ENCODE measurements at places on chromosomes 3 and 15.

- peak; percentile 31 for DNase-seq
Observed at GRCh38 chr3:188133646-188134045, 20.3 kb upstream of the LPP start.

DNA sequence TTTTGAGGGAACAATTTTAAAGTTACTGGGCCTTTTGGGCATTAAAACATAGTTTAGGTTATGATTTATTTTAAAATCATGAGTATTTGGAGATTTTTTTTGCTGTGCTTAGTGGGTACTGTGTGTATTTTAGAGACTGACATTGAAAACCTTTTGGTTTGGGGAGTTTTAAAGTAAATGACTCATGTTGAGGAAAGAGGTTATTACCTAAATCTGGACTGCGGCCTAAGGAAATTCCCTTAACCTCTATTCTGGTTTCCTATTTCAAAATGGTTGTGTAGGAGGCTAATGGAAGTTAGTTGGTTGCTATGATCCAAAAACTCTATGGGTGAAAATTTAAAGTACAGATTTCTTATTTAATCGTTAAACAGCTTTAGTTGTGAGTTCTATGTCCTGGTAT lies 57.3 kb upstream of the DPH6 start:
- DNase-seq, result no peak

DNA sequence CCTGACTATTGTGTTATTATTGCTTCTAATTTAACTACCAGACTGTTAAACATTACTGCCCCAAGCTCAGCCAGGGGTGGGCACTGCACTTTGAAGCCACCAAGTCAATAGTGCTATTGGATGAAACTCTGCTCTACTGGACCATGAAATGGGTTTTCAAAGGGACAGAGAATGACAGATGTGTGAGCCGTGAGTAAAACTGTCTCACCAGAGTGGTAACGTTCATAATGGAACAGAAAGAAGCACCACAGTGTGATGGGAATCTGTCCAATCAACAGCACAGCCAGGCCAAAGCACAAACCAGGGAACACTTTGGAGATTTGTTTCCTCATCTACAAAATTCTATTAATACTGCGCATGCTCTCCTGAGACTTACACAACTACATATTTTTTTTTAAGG lies 171.8 kb upstream of the LPP start:
- no peak for DNase-seq

DNA sequence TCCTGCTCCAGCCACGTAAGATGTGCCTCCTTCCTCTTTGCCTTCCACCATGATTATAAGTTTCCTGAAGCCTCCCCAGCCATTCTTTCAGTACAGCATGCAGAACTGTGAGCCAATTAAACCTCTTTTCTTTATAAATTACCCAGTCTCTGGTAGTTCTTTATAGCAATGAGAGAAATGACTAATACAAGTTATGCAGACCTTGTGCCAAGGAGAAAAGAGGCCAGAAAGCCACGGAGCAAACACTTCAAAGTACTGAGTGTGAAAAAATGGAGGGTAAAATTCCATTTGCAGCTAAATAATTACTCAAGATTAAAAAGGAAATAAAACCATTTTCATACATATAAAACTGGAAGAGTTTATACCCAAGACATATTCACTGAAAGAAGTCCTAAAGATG lies 213.6 kb upstream of the LINGO1 start:
- DNase-seq, result no peak

DNA sequence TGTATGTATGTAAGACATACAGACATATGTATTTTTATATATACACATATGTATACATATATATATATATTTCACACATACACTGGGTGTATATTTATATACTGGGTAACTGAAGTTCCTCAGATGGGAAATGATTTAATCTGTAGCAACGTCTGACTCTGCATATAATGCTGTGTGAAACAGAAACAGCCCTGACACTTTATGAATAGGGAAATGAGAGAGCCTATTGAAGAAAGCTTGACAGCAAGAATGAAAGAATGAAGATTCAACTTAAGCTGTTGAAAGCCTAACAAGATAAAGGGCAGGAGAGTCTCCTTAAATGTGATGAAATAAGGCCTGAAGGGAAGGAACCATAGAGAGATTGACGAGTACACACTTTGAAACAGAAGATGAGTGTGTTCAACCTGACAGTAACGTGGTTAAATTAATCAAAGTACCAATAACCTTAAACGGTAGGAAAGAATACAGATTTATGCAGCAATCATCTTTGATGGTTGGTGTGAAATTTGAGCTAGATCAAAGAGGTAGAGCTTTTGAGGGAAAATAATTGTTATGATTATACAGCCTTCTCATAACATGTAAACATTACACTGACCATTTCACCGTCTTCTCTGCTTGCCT lies 169.9 kb downstream of the MECOM start:
- no peak for DNase-seq

DNA sequence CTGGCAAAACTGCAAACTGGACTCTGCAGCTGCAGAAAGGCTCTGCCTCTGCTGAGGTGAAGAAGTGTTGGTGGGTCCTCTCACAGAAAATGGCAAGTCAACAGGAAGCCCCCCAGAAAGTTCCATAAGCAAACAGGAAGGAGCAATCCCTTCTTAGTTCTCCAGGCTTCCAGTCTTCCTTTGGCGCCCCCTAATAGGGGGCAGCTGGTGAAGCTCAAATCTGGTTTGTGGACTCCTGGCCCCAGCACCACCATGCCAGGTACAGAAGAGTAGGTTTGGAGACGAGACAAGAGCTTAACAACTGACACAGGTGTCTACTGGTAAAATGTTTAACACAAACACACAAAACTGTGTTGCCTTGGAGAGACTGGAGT lies 35.5 kb downstream of the LEO1 start:
- no peak for DNase-seq

DNA sequence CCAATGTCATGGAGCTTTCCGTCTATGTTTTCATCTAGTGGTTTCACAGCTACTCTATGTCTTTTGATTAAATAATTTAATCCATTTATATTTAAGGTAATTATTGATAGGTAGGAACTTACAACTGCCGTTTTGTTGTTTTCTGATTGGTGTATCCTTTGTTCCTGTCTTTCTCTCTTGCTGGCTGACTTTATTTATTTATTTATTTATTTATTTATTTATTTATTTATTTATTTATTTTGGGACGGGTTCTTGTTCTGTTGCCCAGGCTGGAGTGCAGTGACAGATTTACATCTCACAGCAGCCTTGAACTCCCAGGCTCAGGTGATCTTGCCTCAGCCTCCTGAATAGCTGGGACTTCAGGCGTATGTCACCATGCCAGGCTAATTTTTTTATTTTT lies 299.2 kb upstream of the COL8A1 start:
- no peak for DNase-seq

DNA sequence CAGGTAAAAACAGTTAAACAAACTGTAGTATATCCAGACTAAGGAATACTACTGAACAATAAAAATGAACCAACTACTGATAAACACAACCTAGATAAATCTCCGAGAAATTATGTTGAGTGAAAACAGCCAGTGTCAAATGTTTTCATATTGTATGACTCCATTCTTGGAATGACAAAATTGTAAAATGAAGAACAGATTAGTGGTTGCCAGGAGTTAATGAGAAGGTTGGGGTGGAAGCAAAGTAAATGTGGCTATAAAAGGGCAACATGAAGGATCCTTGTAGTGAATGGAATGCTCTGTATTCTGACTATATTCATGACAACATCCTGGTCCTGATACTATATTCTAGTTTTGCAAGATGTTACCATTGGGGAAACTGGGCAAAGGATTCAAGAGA lies 27.5 kb upstream of the ACKR4 start:
- no peak for DNase-seq

GRCh38 chr3:10505791-10506585 lies 602 bp upstream of the ATP2B2 start:
- no peak for DNase-seq

- peak; percentile 81 for DNase-seq
Observed at GRCh38 chr15:77034695-77035489, 36.0 kb downstream of the TSPAN3 start.

- no peak for DNase-seq
Observed at GRCh38 chr3:14246414-14246813, 67.8 kb downstream of the LSM3 start.

DNA sequence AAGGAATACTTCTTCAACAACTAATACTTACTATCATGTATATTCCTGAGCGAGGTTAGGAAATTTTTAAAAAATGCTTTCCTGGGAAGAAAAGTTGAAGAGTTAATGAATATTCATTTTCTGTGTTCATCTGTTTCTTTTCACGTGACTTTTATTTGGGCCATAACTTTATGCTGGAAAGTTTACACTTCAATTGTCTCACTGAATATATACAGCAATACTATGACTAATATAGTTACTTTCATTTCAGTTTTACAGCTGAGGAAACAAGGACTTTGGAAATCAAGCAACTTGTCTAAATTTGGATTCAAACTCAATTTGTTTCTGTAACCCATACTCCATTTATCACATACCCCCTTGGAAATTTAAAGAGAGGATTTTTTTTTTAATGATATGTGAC lies 894.2 kb downstream of the ROBO1 start:
- DNase-seq, result no peak

DNA sequence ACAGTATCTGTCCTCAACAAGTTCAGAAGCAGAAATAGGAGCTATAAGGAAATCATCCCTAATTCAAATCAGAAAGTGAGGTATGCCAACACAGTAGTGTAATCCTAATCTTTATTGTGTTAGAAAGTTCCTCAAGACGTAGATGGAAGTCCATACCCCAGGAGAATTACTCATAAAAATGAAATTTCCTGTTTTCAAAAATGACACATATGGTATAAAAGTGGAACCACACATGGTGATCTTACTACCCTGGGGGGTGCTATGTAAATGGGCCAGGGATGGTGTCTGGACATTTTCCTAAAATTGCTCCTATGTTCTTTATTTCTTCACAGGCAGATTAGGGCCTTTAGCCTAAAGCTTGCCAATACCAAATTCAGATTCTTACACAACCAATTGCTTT lies 204.1 kb downstream of the ARRDC4 start:
- no peak for DNase-seq

- DNase-seq, result peak; percentile 90
Observed at GRCh38 chr15:55289746-55290527, at the start of gene RAB27A. TSS of gene RAB27A (minus strand) at chr15:55289813. CDS start at chr15:55234934, 54,879 bp downstream.

Data from stimulated activated CD8-positive, alpha-beta memory T cell treated with anti-CD3 and anti-CD28 coated beads, Interleukin-4, amount 100 ng/mL, for 48 hours (primary cell).